Pons (tissue), 1 donor: ENCODE measurements at places on chromosomes 2 and 18.

- DNase-seq, result no peak
These were observed 1287.6 kb upstream of the ZEB2 start for GRCh38 chr2:145807554-145807953.

GRCh38 chr2:232444409-232445148, 11.4 kb upstream of the ALPI start:
- no peak for DNase-seq

DNA sequence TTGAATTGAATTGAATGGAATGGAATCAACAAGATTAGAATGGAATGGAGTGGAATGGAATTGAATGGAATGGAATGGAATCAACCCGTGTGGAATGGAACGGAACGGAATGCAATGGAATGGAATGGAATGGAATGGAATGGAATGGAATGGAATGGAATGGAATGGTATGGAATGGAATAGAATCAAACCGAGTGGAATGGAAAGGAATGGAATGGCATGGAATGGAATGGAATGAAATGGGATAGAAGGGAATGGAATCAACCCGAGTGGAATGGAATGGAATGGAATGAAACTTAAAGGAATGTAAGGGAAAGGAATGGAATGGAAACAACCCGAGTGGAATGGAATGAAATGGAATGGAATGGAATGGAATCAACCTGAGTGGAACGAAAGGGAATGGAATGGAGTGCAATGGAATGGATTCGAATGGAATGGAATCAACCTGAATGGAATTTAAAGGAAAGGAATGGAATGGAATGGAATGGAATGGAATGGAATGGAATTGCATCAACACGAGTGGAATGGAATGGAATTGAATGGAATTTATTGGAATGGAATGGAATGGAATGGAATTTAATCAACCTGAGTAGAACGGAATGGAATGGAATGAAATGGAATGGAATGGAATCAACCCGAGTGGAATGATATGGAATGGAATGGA, 1146.6 kb downstream of the RPIA start:
- no peak for DNase-seq

DNA sequence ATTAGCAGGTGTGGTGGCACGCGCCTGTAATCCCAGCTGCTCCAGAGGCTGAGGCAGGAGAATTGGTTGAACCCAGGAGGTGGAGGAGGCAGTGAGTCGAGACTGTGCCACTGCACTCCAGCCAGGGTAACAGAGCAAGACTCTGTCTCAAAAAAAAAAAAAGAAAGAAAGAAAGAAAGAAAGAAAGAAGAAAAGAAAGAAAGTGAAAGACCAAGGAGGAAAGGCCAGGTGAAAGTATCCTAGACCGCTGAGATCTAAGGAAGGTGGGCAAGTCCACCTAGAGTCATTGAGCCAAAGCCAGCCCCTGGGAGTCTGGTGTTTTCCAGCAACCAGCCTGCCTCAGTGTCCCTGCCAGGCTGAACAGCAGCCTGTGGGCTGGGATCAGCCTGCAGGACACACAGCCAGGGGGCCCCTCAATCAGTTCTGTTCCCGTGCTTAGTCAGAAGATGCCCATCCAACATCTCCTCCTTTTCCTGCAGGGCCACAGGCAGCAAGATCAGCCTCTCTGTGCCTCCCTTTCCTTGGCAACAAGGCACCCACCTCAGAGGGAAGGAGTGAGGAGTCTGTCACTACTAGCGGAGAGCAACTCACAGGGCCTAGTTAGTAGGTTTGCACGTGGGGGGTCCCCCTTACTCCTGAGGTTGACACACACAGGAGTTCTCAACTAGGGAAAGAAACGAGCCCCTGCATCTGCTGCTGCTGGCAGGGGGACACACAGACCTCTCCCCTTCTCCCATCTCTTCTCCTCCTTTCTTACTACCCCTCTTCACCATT, 64.1 kb downstream of the SMAD7 start:
- no peak for DNase-seq

DNA sequence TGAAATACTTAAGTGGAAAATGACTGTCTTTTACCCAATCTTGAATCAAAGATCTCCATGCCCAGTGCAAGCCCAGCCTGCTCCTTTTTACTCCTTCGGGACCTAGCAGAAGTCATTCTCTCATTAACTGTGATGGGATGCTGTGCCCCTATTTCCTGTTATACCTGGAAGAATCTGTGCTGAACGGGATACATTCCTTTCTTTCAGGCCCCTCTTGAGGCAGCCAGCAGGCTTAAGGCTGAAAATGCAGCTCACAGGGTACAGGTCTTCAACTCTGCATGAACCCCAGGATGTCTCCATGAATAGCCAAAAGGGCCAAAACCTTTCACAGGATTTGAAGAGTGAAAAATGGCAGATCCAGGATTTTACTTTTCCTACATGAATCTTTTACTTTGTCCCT, 784.8 kb upstream of the KLHL29 start:
- DNase-seq, result no peak

- no peak for DNase-seq
These were observed 1112.3 kb upstream of the FANCL start for GRCh38 chr2:59353306-59353921.

GRCh38 chr2:201151127-201151981, 31.6 kb upstream of the CASP10 start:
- DNase-seq, result no peak

DNA sequence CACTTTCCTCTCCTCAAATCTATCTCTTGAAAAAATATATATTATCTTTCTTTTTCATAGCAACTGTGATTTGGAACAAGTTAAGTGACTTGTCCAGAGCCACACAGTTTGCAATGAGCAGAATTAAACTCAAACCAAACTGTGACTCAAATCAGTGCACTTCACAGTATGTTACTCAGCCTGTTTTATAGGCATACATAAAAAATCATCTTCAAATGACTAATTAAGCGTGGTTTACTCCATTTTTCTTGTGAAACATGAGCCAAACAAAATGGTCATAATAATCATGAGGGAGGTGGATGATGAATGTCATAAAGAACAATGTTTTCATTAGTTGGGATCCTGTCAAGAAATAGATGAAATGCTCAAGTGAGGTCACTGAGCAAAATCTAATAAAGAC, 6.1 kb upstream of the CCDC178 start:
- DNase-seq, result no peak

DNA sequence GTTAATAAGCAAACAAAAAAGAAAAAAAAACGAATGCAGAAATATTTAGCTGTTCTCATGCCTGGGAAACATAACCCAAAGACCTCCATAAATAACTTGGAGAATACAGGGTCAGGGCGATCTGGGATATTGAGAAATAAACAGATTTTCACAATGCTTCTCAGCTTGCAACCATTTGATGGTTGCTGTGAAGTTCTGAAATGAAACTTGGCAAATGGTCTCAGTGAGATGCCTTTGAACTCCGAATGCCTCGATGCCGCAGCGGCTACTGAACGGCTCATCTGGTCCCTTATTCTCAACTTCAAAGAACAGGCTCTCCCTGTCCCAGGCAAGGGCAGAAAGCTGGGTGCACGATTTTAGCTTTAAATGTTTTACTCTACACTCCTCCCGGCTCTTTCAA, 78.1 kb downstream of the ZNF516 start:
- no peak for DNase-seq

DNA sequence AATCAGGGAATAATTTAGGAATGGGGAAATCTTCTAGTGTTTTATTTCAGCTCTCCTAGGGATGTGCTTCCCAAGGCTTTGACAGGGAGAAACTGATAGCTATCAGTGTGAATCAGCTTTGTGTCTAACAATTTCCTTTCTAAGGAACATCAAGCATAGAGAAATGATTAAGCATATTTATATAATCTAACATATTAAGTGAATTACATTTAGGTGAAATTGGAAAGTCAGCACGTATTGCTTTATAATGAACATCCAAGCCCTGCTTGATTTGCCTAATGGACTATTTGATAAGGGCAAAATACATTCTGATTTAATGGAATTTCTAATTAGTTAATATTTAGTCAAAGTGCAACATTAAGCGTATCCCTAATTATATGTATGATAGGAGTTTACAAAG, 19.5 kb upstream of the TSPYL6 start:
- no peak for DNase-seq

- DNase-seq, result peak; percentile 77
These were observed 47.0 kb downstream of the IWS1 start for GRCh38 chr2:127479219-127479825.

DNA sequence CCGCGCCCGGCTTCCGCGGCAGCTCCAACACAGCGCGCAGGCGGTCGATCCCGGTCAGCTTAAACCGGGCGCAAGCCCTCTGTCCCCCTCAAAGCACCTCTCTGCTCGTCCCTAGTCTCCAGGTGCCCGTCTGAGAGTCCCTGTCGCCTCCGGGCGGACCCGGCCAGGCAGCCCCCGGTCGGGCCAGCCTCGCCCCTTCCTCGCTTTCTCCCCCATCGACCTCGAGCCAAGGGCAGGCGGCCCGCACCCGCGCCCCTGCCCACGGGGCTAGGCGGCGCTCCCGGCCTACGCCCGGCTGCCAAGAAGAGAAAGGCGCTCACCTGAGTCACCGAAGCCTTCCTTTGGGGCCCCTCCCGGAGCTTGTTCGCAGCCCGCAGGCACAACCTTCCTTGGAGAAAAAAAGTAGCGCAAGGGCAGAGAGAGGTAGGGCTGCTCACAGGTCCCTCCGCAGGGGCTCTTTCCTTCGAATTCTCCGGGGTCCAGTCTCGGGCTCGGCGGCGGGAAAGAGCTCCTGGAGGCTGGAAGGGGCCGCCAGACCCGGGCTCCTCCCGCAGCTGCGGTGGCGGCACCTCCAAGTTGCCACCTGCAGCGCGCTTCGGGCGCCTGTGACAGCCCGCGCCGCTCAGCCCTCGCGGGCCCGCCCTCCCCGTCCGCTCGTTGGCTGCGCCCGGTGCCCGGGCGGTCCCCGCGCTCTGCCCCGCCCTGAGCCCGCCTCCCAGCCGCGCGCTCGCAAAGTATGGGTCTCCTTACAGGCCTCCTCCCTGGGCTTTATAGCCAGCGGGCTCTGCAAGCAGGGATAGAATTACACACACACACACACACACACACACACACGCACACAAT, 86.5 kb upstream of the EPB41L3 start:
- peak; percentile 25 for DNase-seq

DNA sequence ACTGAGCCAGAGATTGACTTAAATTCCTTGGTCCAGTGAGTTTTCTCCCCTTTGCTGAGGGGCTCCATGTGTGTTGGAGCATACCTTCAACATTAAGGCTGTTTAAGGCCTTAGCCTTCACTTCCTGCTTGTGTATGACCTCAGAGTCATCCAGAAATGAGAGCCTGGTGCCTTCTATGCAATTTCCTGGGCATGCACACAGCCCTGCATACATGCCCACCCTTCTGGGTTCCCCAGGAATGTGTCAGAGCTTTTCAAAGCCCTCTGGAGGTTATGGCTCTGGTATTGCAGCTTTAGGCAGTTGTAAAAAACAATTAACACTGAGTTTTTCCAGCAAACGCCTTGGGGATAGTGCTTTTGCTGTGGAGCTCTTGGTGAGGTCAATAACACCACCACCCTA, 16.7 kb downstream of the IL1R1 start:
- DNase-seq, result no peak

GRCh38 chr18:79528846-79529245, 133.1 kb downstream of the NFATC1 start:
- peak; percentile 71 for DNase-seq

- DNase-seq, result no peak
These were observed 40.9 kb downstream of the TWIST2 start for GRCh38 chr2:238888781-238889180.

DNA sequence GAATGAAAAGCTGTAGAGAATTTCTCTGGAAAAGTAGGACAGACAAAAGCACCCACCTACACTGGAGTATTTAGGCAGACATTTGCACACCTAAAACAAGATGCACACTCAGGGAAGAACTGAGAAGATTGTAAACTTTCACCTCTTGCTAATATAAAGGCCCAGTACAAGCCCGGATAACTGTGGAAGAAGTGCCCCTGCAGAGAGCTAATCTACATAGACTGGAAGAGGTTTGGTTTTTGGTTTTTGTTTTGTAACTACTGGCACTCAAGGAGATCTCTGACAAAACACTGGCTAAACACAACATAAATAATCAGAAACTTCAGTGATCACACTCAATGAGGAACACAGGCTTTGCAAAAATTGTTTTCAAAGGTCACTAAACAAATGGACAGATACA, 782.2 kb upstream of the SLC8A1 start:
- no peak for DNase-seq

GRCh38 chr2:85861180-85861579, 27.6 kb downstream of the ST3GAL5 start:
- no peak for DNase-seq

DNA sequence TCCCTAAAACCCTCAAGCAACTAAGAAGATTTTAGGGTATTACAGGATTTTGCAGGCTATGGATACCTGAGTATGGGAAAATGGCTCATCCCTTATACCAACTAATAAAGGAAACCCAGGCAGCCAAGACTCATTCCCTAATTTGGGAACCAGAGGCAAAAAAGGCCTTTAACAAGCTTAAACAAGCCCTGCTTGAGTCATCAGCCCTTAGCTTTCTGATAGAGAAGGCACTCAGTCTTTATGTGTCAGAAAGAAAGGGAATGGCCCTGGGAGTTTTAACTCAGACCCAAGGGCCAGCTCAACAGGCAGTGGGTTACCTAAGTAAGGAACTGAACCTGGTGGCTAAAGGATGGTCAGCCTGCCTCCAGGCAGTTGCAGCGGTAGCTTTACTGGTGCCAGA, 96.9 kb upstream of the RMP24 start:
- DNase-seq, result no peak

DNA sequence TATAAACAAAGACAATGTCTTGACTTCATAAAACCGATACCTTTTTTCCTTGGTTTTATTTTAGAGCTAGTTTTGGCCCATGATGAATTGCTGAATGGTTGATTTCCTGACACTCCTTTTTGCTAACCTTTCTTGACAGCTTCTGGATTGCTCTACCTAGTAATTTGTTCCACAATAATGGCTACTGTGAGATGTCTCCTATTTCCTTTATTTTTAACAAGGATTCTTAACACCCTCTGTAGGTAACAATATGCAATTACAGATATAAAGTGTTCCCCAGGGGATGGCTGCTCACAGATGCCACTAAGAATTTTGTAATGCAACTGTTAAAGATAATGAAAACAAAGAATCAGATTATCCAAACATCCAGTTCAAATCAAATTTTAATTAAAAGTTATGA, 100.8 kb upstream of the ATP5MC3 start:
- DNase-seq, result peak; percentile 25

DNA sequence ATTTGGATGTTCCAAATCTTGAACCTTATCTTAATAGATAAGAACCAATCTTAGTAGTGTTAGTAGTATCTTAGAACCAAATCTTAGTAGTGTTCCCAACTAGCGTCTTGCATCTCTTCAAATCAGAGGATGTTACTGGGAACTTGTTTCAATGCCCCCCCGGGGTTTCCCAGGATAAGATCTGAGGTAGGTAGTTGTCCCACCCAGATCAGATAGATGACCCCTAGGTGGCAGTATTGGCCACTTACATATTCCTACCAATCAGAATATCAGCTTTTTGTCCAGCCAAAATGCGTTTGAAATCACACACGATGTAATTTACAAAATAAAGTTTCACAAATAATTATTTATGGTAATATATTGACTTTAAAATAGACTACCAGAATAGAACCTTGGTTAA, 314.8 kb downstream of the MBD2 start:
- DNase-seq, result no peak

DNA sequence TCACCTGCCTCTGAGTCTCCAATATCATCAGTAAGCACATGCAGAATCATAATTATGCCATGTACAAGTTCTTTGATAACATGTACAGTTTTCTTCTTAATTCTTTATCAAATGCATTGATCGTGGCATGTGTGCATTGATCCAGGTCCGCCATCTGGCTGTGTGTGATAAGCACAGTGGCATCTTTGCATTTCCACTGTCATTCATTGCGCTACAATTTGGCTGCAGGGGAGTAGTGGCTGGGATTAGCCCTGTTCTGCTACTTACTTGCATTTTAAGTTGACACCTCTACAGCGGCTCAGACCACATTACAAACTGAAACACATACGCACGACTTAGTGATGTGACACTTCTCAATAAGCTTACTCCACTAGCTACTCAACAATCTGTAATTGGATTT, 83.6 kb upstream of the OTX1 start:
- DNase-seq, result no peak
